ENCODE measurements at places on chromosomes 4 and X. TPM values are rescaled to one million over a fixed set of nuclear protein-coding genes. Genes with fewer than 3 reads are reported as not detected.

Gene DCX
- total RNA-seq = 231 TPM

Gene SPOCK3
- total RNA-seq = 23.6 TPM

- no peak for DNase-seq
Measured at GRCh38 chr4:119579823-119580222, 48.8 kb downstream of the PDE5A start.

DNA sequence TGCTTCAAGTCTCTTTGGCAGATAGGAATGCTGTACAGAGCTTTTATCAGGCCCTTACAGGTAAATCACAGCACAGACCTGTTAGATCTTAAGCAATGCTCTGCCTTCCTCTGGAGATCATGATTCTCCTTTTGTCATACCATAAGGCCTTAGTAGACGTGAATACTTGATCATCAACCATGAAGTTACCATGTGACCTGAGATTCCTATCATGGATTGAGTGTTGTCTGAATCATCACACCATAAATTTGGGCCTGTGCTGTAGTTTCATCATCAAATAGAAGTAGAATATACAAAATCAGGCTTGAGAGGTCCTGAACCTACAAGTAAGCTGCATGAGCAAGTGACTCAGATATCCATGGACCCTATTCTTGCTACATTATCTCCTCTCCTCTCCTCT, 466.8 kb upstream of the INTU start:
- no peak for DNase-seq

Gene CXCL10
- total RNA-seq = not detected

Gene TEX11
- not detected for total RNA-seq

- no peak for DNase-seq
Measured at GRCh38 chr4:78627046-78627965, 75.7 kb downstream of the ANXA3 start.

Gene TSPAN5
- 67.3 TPM for total RNA-seq

- DNase-seq = no peak
Measured at GRCh38 chr4:58163156-58163555, 1053.0 kb upstream of the IGFBP7 start.

Gene PPARGC1A
- 4.5 TPM for total RNA-seq

- peak; percentile 23 for DNase-seq
Measured at GRCh38 chr4:81421346-81422218, 50.1 kb downstream of the RASGEF1B start.

- DNase-seq = no peak
Measured at GRCh38 chrX:9379697-9380551, 84.9 kb upstream of the TBL1X start.

Measured in frontal cortex (tissue), 4 donors.